MM.1S (cell line): ENCODE measurements at places on chromosomes 5 and 9.

GRCh38 chr9:78408388-78408787, 111.5 kb downstream of the PSAT1 start:
- H3K36me3 ChIP-seq = no peaks in the 10 kb centered on the region
- DNase-seq = no peak
- no peak overlapping the region for H3K27ac ChIP-seq
- H3K4me3 ChIP-seq = no peak overlapping the region
- no peaks in the 10 kb centered on the region for H3K27me3 ChIP-seq

DNA sequence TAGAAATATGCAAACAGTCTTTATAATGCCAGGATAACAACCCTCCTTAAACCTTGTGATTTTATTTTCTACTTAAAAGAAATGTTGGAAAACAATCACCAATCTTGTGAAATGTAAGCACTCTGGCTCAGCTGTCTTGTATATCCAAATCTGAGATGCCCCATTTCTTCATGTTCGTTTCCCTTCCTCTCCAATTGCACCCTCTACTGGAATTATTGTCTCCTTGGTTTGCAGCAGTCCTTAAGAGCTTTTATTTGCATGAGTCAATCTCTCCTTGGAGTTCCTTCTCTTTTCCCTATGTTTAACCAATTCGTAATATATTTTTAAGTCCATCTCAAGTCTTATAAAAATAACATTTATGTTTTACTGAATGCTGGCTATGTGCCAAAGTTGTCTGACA, 362.0 kb upstream of the CDH10 start:
- H3K4me3 ChIP-seq = no peak overlapping the region
- peak; percentile 50 for DNase-seq
- H3K27me3 ChIP-seq = no peaks in the 10 kb centered on the region
- no peaks in the 10 kb centered on the region for H3K36me3 ChIP-seq
- H3K27ac ChIP-seq = no peak overlapping the region

DNA sequence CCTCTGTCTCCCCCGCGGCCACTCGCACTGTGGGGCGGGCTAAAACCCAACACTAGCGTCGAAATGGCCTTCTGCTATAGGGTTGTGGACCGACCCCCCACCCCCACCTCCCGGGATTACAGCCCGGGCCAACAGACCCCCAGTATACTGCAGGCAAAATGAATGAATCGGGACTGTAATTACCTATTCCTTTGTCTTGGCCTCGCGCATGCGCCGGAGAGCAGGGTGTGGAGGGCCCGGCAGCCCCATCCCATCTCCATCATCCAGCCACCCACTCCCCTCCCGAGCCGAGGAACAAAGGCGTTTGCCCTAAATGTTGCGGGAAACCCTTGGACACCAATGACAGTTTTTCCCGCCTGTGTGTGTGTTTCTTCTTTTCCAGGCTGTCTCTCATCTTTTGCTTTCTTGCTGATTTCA, 1.6 kb downstream of the BASP1 start:
- H3K36me3 ChIP-seq = no peaks in the 10 kb centered on the region
- DNase-seq = no peak
- H3K4me1 ChIP-seq = peaks cover 30% of the 10 kb centered on the region
- peak overlapping the region; percentile 54; the same call in 1 of the 2 replicates for H3K27ac ChIP-seq
- H3K4me3 ChIP-seq = peak overlapping the region; percentile 87
- no peaks in the 10 kb centered on the region for H3K27me3 ChIP-seq

GRCh38 chr5:124627815-124628595, 118.4 kb downstream of the ZNF608 start:
- DNase-seq = no peak
- H3K4me1 ChIP-seq = peaks cover 19% of the 10 kb centered on the region
- H3K27me3 ChIP-seq = no peaks in the 10 kb centered on the region
- H3K27ac ChIP-seq = no peak overlapping the region
- no peak overlapping the region for H3K4me3 ChIP-seq

- no peak overlapping the region for H3K27ac ChIP-seq
- H3K27me3 ChIP-seq = no peaks in the 10 kb centered on the region
- peak; percentile 10 for DNase-seq
- H3K36me3 ChIP-seq = no peaks in the 10 kb centered on the region
- no peak overlapping the region for H3K4me3 ChIP-seq
These were observed 853.3 kb downstream of the MAT2B start for GRCh38 chr5:164358531-164359259.

DNA sequence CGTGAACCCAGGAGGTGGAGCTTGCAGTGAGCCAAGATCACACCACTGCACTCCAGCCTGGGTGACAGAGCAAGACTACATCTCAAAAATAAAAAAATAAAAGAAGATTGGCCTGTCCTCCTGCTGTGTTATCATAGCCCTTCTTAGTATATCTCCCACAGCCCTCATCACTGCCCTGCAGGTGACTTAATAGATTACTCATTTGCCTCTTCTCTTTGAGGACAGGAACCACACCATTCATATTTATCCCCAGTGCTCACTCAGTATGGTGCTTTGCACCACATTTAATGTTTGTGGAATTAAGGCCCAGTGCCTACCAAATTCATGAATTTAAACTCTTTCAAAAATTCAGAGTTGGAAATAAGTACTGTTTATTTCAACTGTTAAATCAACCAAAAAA, 10.3 kb downstream of the IDNK start:
- H3K36me3 ChIP-seq = no peaks in the 10 kb centered on the region
- no peak for DNase-seq
- H3K4me3 ChIP-seq = no peak overlapping the region

DNA sequence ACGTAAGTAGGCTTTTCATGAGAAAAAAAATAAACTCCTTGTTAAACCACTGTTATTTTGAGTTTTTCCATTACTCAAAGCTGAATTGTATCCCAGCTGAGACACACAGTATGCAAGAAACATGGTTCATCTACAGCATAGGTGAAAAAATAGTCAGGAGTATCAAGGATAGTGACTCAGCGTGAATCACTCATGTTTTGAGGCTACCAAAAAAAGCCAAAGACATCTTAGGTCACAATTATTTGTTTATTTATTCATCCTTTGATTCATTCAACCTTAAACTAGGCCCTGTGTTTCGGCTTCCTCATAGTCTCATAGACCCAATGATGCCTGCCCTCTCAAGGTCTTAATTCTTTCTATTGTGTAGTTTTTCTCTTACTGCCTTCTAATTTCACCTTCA, 32.9 kb upstream of the STX17 start:
- no peak for DNase-seq
- H3K4me3 ChIP-seq = no peak overlapping the region
- H3K4me1 ChIP-seq = peaks cover 7% of the 10 kb centered on the region
- no peak overlapping the region for H3K27ac ChIP-seq

DNA sequence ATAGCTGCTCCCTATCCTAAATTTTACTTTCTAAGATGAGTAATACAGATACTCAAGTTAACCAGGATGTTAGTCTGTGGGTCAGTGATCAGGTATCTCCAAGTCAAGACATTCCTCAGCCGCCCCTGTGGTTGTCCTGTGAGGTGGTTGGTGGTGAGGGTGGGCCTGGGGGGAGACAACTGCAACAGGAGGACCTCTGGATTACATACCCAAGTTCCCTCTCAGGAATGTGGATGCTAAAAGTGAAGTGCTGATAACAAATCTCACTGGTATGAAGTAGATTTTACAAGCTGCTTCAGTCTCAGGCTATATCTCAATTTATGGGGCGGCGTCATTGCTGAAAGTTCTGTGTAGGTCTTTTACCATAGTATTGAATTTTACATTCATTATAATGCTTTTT, 38.3 kb downstream of the SLC1A3 start:
- H3K4me1 ChIP-seq = peaks cover 11% of the 10 kb centered on the region
- no peak overlapping the region for H3K4me3 ChIP-seq
- no peaks in the 10 kb centered on the region for H3K27me3 ChIP-seq
- no peak overlapping the region for H3K27ac ChIP-seq
- H3K36me3 ChIP-seq = no peaks in the 10 kb centered on the region

GRCh38 chr5:153491038-153491744, 721 bp downstream of the GRIA1 start:
- no peak overlapping the region for H3K4me3 ChIP-seq
- H3K4me1 ChIP-seq = no peaks in the 10 kb centered on the region
- DNase-seq = no peak
- no peak overlapping the region for H3K27ac ChIP-seq

DNA sequence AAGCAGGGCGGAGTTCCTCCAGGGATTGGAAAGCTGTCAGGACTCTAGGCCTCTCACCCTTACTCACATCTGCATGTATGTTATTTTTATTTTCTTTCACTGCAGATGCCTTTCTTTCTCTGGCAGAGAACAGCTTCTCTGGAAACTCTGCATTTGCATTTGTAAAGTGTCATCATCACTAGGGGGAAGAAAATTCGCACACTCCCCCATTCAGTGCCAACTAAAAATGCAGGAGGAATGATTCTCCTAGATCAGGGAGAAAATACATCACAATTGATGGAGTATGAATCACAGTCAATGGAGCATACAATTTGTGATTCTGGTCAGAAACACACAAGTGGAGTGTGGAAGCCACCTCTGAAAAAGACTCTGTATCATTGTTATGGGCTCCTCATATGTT, 351.4 kb upstream of the FTMT start:
- no peaks in the 10 kb centered on the region for H3K4me1 ChIP-seq
- no peaks in the 10 kb centered on the region for H3K36me3 ChIP-seq
- no peak for DNase-seq
- H3K27ac ChIP-seq = no peak overlapping the region
- H3K27me3 ChIP-seq = no peaks in the 10 kb centered on the region

- no peaks in the 10 kb centered on the region for H3K4me1 ChIP-seq
- no peaks in the 10 kb centered on the region for H3K36me3 ChIP-seq
- no peak for DNase-seq
- H3K4me3 ChIP-seq = no peak overlapping the region
- no peaks in the 10 kb centered on the region for H3K27me3 ChIP-seq
These were observed 82.8 kb upstream of the TLE1 start for GRCh38 chr9:81772144-81772543.

- no peaks in the 10 kb centered on the region for H3K36me3 ChIP-seq
- DNase-seq = no peak
- peaks cover 25% of the 10 kb centered on the region for H3K27me3 ChIP-seq
- no peak overlapping the region for H3K27ac ChIP-seq
These were observed 19.9 kb upstream of the FRRS1L start for GRCh38 chr9:109186857-109187520.

DNA sequence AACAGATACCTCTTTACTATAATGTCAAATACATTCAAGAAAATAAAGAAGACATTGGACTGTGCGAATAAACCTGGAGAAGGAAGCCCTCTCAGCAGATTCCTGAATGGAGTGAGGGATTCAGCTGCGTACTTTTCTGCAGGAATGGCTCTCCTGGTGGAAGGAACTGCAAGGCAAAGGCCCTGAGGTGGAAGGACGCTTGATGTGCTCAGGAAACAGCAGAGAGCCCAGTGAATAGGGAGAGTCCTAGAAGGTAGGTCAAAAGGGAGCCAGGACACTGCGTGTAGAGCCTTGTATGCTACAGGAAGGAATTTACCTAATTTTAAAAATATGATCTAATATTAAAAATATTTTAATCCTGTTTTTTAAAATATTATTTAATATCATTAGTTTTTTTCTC, 68.5 kb upstream of the TTC23L start:
- H3K27me3 ChIP-seq = no peaks in the 10 kb centered on the region
- DNase-seq = no peak
- H3K4me3 ChIP-seq = no peak overlapping the region
- H3K4me1 ChIP-seq = no peaks in the 10 kb centered on the region
- H3K27ac ChIP-seq = no peak overlapping the region

GRCh38 chr5:100576217-100576751, 41.1 kb downstream of the FAM174A start:
- no peak overlapping the region for H3K4me3 ChIP-seq
- H3K36me3 ChIP-seq = no peaks in the 10 kb centered on the region
- no peak overlapping the region for H3K27ac ChIP-seq
- H3K4me1 ChIP-seq = no peaks in the 10 kb centered on the region

- no peaks in the 10 kb centered on the region for H3K36me3 ChIP-seq
- H3K4me3 ChIP-seq = no peak overlapping the region
- no peak overlapping the region for H3K27ac ChIP-seq
These were observed 128.2 kb upstream of the IRX2 start for GRCh38 chr5:2879701-2880100.

DNA sequence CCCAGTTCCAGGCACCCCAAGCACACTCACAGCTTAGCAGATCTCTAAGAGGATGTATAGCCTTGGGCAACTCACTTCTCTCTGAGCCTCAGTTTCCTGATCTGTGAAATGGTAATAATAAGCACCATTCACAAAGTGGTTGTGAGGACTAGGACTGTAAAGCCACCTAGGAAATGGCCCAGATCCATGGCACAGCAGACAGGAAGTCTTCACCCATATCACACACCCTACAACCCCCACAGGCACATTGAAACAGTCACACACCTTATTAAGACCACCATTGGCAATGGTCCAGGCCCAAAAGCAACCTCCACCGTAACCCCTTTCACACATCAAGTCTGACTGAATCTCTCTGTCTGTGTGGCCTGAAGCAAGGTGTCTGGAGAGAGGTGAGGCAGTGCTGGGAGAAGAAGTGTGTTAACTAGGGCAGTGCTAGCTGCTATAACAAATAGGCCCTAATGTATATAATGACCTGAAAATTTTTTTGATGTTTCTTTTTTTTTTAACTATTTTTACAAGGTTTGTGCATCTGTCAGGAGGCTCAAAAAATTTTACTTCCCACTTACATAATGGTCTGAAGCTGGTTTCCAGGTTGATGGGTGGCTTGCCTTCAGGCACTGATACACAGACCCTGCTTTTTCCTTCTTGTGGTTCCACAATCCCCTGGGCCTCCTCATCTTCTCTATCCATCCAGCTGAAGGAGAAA, 2.4 kb upstream of the RGS14 start:
- peaks cover 40% of the 10 kb centered on the region for H3K4me1 ChIP-seq
- no peaks in the 10 kb centered on the region for H3K27me3 ChIP-seq
- H3K36me3 ChIP-seq = no peaks in the 10 kb centered on the region
- DNase-seq = no peak
